ENCODE measurements at places on chromosomes 3 and 15.

GRCh38 chr3:184156522-184156955, 1.4 kb downstream of the DVL3 start:
- peak; percentile 70 for DNase-seq

DNA sequence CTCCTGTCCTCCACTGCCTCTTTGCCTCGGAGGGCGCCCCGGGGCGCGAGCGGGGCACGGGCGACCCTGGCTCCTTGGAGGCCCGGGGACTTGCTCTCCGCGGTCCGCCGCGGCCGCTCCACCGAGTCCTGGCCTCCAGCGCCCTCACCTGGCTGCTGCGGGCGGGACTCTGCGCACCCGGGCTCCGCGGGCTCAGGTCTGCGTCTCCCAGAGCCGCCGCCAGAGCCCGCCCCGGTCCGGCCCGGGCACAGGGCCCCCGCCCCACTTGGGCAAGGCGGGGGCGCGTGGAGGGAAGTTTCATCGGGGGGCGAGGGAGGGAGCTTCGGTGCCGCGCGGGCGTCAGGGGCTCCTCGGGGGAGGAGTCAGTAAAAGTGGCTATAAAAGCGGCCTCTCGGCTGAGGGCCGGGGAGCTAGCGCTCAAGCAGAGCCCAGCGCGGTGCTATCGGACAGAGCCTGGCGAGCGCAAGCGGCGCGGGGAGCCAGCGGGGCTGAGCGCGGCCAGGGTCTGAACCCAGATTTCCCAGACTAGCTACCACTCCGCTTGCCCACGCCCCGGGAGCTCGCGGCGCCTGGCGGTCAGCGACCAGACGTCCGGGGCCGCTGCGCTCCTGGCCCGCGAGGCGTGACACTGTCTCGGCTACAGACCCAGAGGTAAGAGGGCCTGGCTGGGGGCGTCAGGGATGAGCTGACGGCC, at the start of gene CEMIP:
Gene CEMIP, plus strand, starts transcription at position 407 of the 694 bp plus-strand sequence. CDS start 94,510 bp downstream, outside the sequence.
- peak; percentile 88 for DNase-seq

GRCh38 chr15:60375306-60375705, 22.5 kb downstream of the ANXA2 start:
- DNase-seq: no peak

DNA sequence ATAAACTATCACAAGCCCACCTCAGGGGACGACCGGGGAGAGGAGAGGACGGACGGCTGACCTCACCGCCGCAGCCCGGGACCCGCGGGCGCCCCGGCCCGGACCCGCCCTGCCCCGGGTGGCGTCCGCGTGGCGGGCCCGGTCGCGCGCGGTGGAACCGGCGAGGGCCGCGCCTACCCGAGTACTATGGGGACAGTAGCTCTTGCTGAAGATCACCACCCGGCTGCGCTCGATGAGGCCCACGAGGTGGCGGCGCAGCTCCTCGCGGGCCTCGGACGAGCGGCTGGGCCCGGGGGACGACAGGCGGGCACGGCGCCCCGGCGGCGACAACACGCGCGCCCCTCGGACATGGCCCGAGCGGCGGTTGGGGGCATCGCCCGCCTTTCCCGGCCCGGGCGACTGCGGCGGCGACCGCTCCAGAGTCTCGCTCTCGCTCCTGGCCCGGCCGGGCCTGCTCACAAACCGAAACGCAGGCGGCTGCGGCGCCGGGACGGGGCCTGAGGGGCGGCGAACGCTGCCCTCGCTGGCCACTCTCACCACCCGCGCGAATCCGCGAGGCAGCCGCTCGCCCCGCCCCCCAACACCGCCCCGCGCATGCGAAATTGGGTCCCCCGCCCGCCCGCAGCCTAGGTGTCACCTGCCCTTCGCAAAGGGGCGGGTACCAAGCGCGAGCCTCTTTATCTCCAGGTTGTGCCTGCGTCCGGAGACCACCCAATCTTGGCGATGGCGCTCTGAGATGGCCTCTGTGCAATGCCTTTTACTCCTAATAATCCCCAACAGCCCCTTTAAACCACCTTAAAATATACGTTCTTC, at the start of gene TXNRD3:
Gene TXNRD3, minus strand, starts transcription at position 554 of the 813 bp plus-strand sequence.
- DNase-seq: peak; percentile 65

DNA sequence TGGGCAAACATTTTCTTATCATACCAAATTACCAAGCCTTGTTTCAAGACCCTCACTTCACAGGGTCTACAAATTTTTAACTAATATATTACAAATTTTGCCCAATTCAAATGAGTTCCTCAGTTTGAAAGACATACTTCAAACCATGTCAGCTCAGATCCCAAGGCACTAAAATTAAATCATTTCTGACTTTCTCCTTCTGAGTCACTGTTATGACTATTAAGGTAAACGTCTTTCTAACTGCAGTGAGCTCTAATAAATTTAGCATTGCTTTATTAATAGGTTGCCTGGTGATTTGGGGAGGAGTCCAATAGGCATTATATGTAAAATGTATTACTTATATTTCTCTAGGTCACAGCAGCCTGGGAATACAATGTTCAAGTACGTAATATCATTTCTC, 158.2 kb upstream of the ARHGEF26 start:
- DNase-seq: no peak

Data from AG10803 (cell line).